MM.1S (cell line): ENCODE measurements at places on chromosomes 1 and 21.

- DNase-seq: no peak
These were observed 756 bp upstream of the RBM34 start for GRCh38 chr1:235161685-235162327.

GRCh38 chr1:180951836-180952656, 39.3 kb downstream of the KIAA1614 start:
- no peak for DNase-seq

GRCh38 chr1:202067188-202067974, 55.3 kb upstream of the GPR37L1 start:
- no peak for DNase-seq

DNA sequence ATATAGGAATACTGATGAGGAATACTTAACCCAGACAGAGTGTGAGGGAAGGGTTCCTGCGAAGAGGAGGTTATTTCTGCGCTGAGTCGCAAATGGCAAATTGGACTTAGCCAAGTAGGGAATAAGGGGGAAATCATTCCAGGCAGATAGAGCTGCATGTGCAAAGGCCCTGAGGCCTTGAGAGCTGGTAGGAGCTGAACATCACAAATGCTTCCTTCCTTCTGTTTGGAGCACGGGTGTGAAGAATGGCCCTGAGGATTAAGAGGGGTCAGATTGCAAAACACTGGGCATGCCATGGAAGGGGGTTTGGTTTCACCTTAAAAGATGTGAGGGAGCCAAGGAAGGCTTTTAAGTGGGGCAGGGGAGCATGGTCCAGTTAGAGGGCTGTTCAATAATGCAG, 12.4 kb downstream of the IER5 start:
- no peak for DNase-seq

DNA sequence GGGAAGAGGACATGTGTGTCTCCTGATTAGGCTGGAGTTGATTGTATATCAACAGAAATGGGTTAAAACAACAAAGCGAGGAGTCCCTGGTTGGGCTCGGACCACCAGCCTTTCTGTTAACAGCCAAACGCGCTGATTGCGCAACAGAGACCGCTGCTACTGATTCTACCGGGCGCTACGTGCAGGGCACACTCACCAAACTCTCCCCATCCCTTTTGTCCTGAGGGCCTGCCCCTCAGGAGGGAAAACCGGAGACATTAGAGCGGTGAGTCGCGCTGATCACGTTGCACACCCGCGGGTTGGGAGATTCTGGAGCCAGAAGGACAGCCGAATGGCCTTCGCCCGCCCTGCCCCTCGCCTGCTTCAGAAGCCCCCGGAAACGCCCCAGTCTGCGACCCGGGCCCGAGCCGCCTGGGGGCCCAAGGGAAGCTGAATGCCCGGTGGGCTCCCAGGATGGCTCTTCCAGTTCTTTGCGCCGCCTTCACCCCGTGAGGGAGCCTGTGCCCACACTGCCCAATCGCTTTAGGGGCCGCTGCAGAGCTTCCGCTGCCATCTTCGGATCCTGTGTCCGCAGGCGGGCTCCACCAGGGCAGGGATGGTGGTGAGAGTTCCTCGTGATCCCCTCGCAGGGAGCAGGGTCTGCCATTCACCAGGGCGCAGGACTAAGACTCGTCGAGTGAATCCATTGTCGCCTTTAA, 165.4 kb upstream of the NBPF11 start:
- no peak for DNase-seq

- DNase-seq: no peak
These were observed 32.0 kb downstream of the OLFM3 start for GRCh38 chr1:101964708-101965107.

DNA sequence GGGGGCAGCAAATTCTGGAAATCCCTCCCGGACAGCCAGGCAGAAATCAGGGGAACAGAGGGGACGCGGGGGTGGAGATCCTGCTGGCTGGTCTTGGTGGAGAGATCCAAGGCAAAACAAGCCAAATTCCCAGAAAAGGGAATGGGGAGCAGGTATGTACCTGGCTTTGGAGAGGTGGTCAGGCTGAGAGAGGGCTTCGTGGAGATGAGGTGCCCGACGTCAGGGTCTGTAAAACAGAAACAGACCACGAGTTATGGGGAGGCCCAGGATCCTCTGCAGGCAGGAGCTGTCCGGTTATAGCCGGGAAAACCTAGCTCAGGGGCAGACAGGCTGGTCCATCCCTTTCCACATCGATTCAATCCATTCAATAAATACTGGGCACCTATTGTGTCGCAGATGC, 4.4 kb downstream of the CLEC20A start:
- DNase-seq: no peak

GRCh38 chr1:10515301-10515975, 40.7 kb downstream of the PEX14 start:
- no peak for DNase-seq

- peak; percentile 97 for DNase-seq
These were observed at the start of gene POGZ for GRCh38 chr1:151459331-151460046. POGZ (minus strand) TSS chr1:151459494; CDS start chr1:151442204, 17,290 bp downstream.

GRCh38 chr1:229254910-229255541, 15.9 kb upstream of the RAB4A start:
- peak; percentile 50 for DNase-seq

DNA sequence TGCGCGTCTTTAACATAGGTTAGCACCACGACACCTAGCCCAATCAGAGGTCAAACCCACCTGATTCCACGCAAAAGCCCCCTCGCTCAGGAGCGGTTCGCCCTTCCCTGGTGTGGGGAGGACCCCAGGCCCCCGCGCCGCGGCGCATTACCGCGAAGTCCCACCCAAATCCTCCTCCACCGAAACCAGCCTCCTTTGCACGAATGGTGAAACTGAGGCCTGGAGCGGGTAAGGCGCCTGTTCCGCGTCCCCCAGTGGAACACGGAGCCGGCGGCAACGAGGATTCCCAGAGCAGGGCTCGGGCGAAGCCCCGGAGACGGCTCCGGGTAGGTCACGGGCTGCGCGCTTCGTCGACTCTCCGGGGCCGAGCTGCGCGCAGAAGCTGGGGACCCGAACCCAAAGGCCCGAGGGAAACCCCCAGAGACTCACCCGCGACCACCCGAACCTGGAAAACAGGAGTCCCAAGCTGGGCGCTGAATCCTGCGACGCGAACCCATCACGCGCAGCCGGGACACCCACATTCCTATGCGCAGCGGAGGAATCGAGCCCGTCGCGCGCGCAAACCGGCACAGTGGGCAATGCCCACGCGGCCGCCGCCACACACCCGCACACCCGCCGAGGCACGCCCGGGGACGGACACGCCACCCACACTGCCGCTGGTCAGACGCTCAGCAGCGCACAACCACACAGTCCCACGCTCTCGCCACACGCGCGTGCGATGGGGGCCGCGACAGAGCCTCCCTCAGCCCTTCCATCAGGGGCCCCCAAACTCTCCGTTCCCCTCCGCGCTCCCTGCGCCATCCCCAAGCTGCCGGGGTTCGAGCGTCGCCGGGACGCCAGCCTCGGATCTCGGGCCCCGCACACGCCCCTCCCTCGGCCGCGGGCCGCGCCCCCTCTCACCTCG, 507 bp downstream of the GLIS1 start:
- no peak for DNase-seq

DNA sequence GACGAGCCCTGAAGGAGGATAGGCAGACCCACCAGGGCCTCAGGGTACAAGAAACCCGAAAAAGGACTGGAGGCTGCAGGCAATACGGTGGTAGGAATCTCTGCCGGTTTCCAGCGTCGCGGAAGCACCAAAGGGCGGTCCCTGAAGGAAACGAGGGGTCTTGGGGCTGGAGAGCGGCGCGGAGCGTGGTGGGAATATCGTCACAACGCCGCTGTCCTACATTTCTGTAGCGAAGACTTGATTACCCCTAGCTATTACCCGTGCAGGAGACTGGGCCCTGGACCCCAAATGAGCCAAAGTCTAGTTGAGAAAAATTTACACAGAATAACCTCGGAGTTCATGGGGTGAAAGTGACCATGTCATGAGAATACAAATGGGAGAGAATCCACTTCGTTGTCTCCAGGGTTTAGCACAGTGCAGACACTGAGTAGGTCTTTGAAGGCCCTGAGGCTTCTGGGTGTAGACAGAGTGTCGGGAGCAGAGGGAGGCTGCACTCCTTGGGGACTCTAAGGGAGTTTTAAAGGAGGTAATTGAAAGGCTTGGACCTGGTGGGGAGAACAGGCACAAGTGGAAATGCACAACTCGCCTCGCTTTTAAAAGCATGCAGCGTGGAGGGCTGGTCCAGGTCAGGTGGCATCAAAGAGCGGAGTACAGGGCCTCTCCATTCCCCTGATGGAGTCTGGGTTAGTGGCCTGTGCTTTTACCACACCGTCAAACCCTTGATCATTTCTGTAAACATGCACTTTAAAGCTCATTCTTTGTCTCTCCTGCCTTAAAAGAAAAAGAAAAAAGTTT, 1.5 kb downstream of the ATP1A1 start:
- DNase-seq: no peak

DNA sequence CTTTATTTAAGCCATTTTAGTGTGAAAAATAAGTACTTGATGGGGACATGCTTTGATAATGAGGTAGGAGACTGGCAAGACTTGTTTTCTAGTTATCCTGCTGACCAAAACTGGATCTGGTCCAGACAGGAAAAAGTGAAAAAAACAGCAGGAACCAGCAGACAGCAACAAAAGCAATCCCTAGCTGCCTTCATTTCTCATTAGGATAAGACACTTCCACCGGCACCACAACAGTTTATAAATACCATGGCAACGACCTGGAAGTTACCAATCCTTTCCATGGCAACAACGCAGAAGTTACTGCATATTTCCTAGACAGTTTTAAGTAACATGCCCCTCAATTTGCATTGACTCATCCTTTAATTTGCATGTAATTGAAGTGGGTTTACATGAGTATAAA, 993.8 kb upstream of the NCAM2 start:
- DNase-seq: no peak
